Chondrocyte (in vitro differentiated cells): ENCODE measurements at places on chromosomes 1 and 21. TPM values are rescaled to one million over a fixed set of nuclear protein-coding genes. Genes with fewer than 3 reads are reported as not detected.

DNA sequence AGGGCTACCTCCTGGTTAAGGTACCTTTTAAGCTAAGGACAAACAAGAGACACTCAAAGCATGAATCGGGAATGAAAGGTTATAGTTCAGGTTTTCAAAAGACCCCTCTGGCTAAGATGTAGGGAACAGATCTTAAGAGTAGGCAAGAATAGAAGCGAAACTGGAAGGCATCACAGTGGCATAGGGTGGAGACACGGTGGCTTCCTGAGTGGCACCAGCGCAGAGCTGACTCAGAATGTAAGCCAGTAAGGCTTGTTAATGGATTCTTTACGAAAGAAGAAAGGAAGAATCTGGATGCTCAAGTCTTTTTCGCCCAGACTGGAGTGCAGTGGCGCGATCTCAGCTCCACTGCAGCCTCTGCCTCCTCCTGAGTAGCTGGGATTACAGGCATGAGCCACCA, 21.2 kb downstream of the PADI6 start:
- no peak overlapping the region for H3K4me3 ChIP-seq
- no peaks in the 10 kb centered on the region for H3K4me1 ChIP-seq
- no peak overlapping the region for H3K27ac ChIP-seq
- H3K27me3 ChIP-seq, result peaks cover 9% of the 10 kb centered on the region

DNA sequence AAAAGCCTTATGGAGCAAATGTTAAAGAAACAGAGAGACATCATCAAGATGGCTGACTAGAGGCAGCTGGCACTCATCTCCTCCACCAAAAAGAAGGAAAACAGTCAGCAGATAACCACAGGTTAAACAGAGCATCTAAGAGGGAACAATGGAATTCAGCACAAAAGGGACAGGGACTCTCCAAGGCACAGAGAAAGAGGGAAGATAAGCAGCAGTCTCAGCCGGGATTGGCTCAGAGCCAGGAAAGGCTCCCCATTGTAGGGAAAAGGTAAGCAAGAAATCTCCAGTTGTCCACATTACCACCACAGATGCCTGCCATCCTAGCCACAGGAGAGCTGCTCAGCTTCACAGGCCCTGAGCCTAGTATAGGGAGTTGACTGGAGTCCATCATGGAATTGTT, 605.5 kb downstream of the SMYD3 start:
- no peak overlapping the region for H3K4me3 ChIP-seq
- H3K36me3 ChIP-seq, result peaks cover 2% of the 10 kb centered on the region
- H3K27me3 ChIP-seq, result no peaks in the 10 kb centered on the region
- H3K4me1 ChIP-seq, result peaks cover 5% of the 10 kb centered on the region
- no peak for DNase-seq
- no peak overlapping the region for H3K27ac ChIP-seq

DNA sequence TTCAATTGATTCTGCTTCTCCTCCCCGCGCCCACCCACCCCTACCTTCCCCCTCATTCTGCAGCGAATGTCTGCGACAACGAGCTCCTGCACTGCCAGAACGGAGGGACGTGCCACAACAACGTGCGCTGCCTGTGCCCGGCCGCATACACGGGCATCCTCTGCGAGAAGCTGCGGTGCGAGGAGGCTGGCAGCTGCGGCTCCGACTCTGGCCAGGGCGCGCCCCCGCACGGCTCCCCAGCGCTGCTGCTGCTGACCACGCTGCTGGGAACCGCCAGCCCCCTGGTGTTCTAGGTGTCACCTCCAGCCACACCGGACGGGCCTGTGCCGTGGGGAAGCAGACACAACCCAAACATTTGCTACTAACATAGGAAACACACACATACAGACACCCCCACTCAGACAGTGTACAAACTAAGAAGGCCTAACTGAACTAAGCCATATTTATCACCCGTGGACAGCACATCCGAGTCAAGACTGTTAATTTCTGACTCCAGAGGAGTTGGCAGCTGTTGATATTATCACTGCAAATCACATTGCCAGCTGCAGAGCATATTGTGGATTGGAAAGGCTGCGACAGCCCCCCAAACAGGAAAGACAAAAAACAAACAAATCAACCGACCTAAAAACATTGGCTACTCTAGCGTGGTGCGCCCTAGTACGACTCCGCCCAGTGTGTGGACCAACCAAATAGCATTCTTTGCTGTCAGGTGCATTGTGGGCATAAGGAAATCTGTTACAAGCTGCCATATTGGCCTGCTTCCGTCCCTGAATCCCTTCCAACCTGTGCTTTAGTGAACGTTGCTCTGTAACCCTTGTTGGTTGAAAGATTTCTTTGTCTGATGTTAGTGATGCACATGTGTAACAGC, 339.9 kb downstream of the NTNG1 start:
- no peaks in the 10 kb centered on the region for H3K36me3 ChIP-seq
- H3K27ac ChIP-seq, result no peak overlapping the region
- no peak for DNase-seq
- no peak overlapping the region for H3K4me3 ChIP-seq
- no peaks in the 10 kb centered on the region for H3K4me1 ChIP-seq
- H3K27me3 ChIP-seq, result peaks cover 3% of the 10 kb centered on the region

Gene S100A12
- not detected in 3 replicates for total RNA-seq

Gene TMCO2
- total RNA-seq, result not detected in 3 replicates

DNA sequence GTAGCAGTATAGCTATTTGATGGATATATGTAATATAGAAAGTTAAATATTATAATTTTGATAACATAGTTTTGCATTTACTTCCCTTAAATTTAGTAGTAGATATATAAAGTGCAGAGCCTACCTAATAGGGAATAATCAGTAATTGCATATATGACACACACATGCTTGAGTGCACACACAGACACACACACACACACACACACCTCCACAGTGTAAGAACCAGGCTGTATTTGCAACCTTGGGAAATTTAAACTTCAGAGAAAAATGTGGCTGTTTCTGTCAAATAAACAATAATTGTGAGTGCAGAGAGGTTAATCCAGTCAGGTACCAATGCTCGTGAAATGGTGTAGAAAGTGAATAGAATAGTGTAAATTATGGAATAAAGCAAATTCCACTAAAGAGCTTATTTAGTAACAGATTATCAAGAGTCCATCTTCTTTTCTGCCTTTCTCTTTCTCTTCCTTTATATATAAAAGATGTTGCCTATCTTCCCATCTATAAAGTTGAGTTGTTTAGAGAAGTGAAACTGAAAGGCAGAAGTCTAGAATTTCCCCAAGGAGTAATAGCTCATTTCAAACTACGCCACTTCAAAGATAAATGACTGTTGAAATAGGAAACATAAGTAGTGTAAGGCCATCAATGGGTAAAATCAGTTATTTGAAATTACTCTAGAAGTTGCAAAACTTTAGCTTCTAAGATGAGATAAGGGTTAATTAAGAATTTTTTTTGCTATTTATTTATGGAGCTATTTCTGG, 273.7 kb downstream of the SRGAP2C start:
- H3K36me3 ChIP-seq, result no peaks in the 10 kb centered on the region
- H3K27ac ChIP-seq, result no peak overlapping the region
- H3K4me3 ChIP-seq, result no peak overlapping the region
- H3K4me1 ChIP-seq, result no peaks in the 10 kb centered on the region
- DNase-seq, result no peak

Gene CDC14A
- 1.4 to 2.3 TPM (median 1.5 TPM) in 3 replicates for total RNA-seq

GRCh38 chr21:45326169-45326851, 38.6 kb upstream of the POFUT2 start:
- H3K27me3 ChIP-seq, result no peaks in the 10 kb centered on the region
- peak; percentile 75 for DNase-seq
- H3K4me1 ChIP-seq, result peaks cover 68% of the 10 kb centered on the region
- no peak overlapping the region for H3K4me3 ChIP-seq

GRCh38 chr1:173330149-173330951, 123.2 kb upstream of the TNFSF4 start:
- H3K36me3 ChIP-seq, result no peaks in the 10 kb centered on the region
- H3K27ac ChIP-seq, result peak overlapping the region; percentile 41
- no peak for DNase-seq
- peaks cover 24% of the 10 kb centered on the region for H3K4me1 ChIP-seq

GRCh38 chr1:53765657-53766056, 26.7 kb upstream of the GLIS1 start:
- no peak overlapping the region for H3K27ac ChIP-seq
- H3K4me1 ChIP-seq, result peaks cover 37% of the 10 kb centered on the region
- no peaks in the 10 kb centered on the region for H3K27me3 ChIP-seq
- no peaks in the 10 kb centered on the region for H3K36me3 ChIP-seq

- peak overlapping the region; percentile 83 for H3K4me3 ChIP-seq
- H3K36me3 ChIP-seq, result no peaks in the 10 kb centered on the region
- H3K4me1 ChIP-seq, result peaks cover 14% of the 10 kb centered on the region
- no peak for DNase-seq
- peak overlapping the region; percentile 84 for H3K27ac ChIP-seq
Observed at GRCh38 chr1:241531195-241532161, 700 bp upstream of the KMO start.

Gene SYT11
- 3.4 to 5.3 TPM (median 4.9 TPM) in 3 replicates for total RNA-seq

- H3K4me3 ChIP-seq, result peak within 1 kb of the TSS; percentile 89
- H3K36me3 ChIP-seq, result no peaks in the 10 kb centered on the region
- H3K4me1 ChIP-seq, result peaks cover 29% of the 10 kb centered on the region
- H3K27ac ChIP-seq, result peak within 1 kb of the TSS; percentile 65
- DNase-seq, result peak; percentile 94
- H3K27me3 ChIP-seq, result no peaks in the 10 kb centered on the region
Observed at GRCh38 chr1:76074321-76075187, at the start of gene ST6GALNAC3. Gene ST6GALNAC3 (plus strand): TSS chr1:76074746.

DNA sequence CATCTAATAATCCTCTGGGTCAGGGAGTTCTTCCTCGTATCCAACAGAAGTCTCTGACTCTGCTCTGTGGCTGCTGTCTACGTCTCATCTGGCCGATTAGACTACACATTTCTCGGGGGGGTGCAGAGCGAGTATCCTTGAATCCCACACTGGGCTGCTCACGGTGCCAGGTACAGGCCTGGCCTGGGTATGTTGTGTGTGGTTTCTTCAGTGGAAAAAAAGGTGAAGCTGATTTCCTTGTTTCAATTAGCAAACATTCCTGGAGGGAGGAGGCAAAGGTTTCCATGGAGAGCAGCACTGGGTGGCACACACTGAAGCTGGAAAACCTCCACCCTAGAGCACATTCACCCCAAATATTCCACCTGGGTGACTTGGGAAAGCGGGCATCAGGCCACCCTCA, 2.0 kb upstream of the RAB7B start:
- H3K36me3 ChIP-seq, result no peaks in the 10 kb centered on the region
- peak overlapping the region; percentile 14 for H3K27ac ChIP-seq
- H3K27me3 ChIP-seq, result no peaks in the 10 kb centered on the region
- H3K4me3 ChIP-seq, result no peak overlapping the region
- no peak for DNase-seq

GRCh38 chr1:229070168-229070567, 200.7 kb upstream of the RAB4A start:
- peaks cover 10% of the 10 kb centered on the region for H3K4me1 ChIP-seq
- peaks cover 2% of the 10 kb centered on the region for H3K36me3 ChIP-seq
- H3K4me3 ChIP-seq, result no peak overlapping the region
- no peak for DNase-seq

DNA sequence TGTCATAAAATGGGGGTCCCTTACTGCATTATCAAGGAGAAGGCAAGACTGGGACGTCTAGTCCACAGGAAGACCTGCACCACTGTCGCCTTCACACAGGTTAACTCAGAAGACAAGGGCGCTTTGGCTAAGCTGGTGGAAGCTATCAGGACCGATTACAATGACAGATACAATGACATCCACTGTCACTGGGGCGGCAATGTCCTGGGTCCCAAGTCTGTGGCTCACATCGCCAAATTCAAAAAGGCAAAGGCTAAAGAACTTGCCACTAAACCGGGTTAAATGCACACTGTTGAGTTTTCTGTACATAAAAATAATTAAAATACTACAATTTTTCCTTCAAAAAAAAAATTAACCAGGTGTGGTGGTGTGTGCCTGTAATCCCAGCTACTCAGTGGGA, 22.1 kb downstream of the RASSF5 start:
- no peak for DNase-seq
- H3K4me3 ChIP-seq, result no peak overlapping the region
- H3K4me1 ChIP-seq, result peaks cover 12% of the 10 kb centered on the region
- no peaks in the 10 kb centered on the region for H3K36me3 ChIP-seq
- peaks cover 11% of the 10 kb centered on the region for H3K27me3 ChIP-seq
- H3K27ac ChIP-seq, result no peak overlapping the region

Gene DNAJC6
- 16.7 to 24.7 TPM (median 18.9 TPM) in 3 replicates for total RNA-seq

- H3K27ac ChIP-seq, result no peak overlapping the region
- peaks cover 5% of the 10 kb centered on the region for H3K27me3 ChIP-seq
- H3K36me3 ChIP-seq, result no peaks in the 10 kb centered on the region
- no peak overlapping the region for H3K4me3 ChIP-seq
Observed at GRCh38 chr1:19828546-19828945, 13.5 kb upstream of the RNF186 start.

- H3K4me1 ChIP-seq, result peaks cover 27% of the 10 kb centered on the region
- no peaks in the 10 kb centered on the region for H3K36me3 ChIP-seq
- no peaks in the 10 kb centered on the region for H3K27me3 ChIP-seq
- H3K4me3 ChIP-seq, result no peak overlapping the region
- H3K27ac ChIP-seq, result no peak overlapping the region
Observed at GRCh38 chr21:45860493-45861155, 120.9 kb upstream of the COL6A1 start.

Gene PTCH2
- 1.3 to 2.0 TPM (median 1.3 TPM) in 3 replicates for total RNA-seq

GRCh38 chr1:208174731-208175507, 69.3 kb downstream of the PLXNA2 start:
- no peak for DNase-seq
- no peak overlapping the region for H3K27ac ChIP-seq
- H3K27me3 ChIP-seq, result no peaks in the 10 kb centered on the region
- peaks cover 68% of the 10 kb centered on the region for H3K4me1 ChIP-seq
- H3K36me3 ChIP-seq, result peaks cover 4% of the 10 kb centered on the region

Gene CD2
- not detected in 3 replicates for total RNA-seq

GRCh38 chr1:168443899-168444298, 99.9 kb downstream of the XCL2 start:
- no peak overlapping the region for H3K27ac ChIP-seq
- no peak overlapping the region for H3K4me3 ChIP-seq
- no peaks in the 10 kb centered on the region for H3K27me3 ChIP-seq
- H3K36me3 ChIP-seq, result no peaks in the 10 kb centered on the region

- no peak overlapping the region for H3K27ac ChIP-seq
- H3K4me1 ChIP-seq, result peaks cover 3% of the 10 kb centered on the region
- peaks cover 23% of the 10 kb centered on the region for H3K36me3 ChIP-seq
- H3K4me3 ChIP-seq, result no peak overlapping the region
Observed at GRCh38 chr1:7810395-7810794, 26.3 kb downstream of the PER3 start.

- H3K4me3 ChIP-seq, result no peak overlapping the region
- no peaks in the 10 kb centered on the region for H3K36me3 ChIP-seq
- no peak for DNase-seq
- peaks cover 56% of the 10 kb centered on the region for H3K27me3 ChIP-seq
- no peak overlapping the region for H3K27ac ChIP-seq
- no peaks in the 10 kb centered on the region for H3K4me1 ChIP-seq
Observed at GRCh38 chr1:10965546-10966226, 46.8 kb upstream of the TARDBP start.

GRCh38 chr1:4971666-4972065, 317.3 kb downstream of the AJAP1 start:
- H3K27ac ChIP-seq, result no peak overlapping the region
- H3K27me3 ChIP-seq, result no peaks in the 10 kb centered on the region
- H3K36me3 ChIP-seq, result no peaks in the 10 kb centered on the region
- no peak for DNase-seq
- H3K4me1 ChIP-seq, result no peaks in the 10 kb centered on the region

Gene SLC6A17
- total RNA-seq, result 1.6 to 6.1 TPM (median 2.1 TPM) in 3 replicates

DNA sequence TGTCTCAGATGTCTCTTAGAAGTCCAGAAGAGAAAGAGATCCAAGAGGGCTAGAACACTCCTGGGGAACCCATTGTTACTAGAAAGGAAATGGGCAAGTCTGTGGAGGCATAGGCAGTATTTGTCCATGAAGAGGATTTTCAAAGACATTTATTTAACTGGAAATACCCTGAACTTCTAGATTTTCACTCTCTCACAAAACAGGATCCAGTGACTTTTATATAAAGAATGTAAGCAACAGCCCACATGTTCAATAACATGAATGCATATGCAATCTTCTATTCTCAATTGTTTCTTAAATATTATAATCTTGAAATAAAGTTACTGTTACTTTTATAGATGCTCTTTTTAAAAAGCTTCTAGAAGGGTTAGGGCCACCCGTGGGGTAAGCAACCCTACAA, 53.4 kb downstream of the TBX15 start:
- peak overlapping the region; percentile 15 for H3K27ac ChIP-seq
- no peak overlapping the region for H3K4me3 ChIP-seq
